ENCODE measurements at places on chromosomes 16 and 17.

- peak overlapping the region; percentile 79 for H3K4me3 ChIP-seq
- H3K4me1 ChIP-seq: peaks cover 41% of the 10 kb centered on the region
- H3K36me3 ChIP-seq: no peaks in the 10 kb centered on the region
Observed at GRCh38 chr17:76272541-76273444, 7.6 kb downstream of the UBALD2 start.

- H3K4me3 ChIP-seq: no peak overlapping the region
- no peak for DNase-seq
- no peaks in the 10 kb centered on the region for H3K4me1 ChIP-seq
Observed at GRCh38 chr17:10429421-10430045, 7.8 kb upstream of the MYH8 start.

DNA sequence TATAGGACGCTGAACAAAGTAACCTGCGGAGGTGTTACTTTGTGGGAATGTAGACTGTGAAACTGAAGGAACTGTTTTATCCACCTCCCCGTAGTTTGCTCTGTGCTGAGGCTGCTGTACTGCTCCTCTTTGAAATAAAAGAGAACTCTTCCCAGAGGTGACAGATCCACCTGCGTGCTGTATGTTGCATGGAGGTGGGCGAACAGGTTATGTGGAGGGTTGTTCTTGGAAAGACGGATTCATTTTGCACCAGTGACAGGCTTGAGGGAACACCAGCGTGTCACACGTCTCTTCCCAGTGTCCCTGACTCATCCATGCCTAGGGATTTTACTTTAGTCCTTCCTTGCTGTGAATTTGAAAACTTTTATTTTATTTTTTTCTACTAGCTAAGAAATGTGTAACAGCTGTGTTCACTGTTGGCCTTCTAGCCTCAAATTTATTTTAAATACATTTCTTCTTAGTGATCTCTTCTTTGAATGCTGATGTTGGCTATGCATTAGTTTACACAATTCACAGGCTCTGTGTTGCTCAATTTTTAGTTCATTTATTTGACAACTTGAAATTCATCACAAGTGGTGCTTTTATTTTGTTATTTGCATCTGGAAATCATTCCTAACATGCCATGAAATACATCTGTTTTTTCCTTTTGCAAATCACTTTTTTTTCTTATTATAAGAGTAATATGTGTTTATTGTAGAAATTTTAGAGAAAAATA, 512.4 kb downstream of the CDH13 start:
- H3K27me3 ChIP-seq: peaks cover 15% of the 10 kb centered on the region
- no peak overlapping the region for H3K4me3 ChIP-seq
- H3K36me3 ChIP-seq: peaks cover 7% of the 10 kb centered on the region
- peaks cover 15% of the 10 kb centered on the region for H3K4me1 ChIP-seq
- no peak for DNase-seq
- no peak overlapping the region for H3K27ac ChIP-seq

DNA sequence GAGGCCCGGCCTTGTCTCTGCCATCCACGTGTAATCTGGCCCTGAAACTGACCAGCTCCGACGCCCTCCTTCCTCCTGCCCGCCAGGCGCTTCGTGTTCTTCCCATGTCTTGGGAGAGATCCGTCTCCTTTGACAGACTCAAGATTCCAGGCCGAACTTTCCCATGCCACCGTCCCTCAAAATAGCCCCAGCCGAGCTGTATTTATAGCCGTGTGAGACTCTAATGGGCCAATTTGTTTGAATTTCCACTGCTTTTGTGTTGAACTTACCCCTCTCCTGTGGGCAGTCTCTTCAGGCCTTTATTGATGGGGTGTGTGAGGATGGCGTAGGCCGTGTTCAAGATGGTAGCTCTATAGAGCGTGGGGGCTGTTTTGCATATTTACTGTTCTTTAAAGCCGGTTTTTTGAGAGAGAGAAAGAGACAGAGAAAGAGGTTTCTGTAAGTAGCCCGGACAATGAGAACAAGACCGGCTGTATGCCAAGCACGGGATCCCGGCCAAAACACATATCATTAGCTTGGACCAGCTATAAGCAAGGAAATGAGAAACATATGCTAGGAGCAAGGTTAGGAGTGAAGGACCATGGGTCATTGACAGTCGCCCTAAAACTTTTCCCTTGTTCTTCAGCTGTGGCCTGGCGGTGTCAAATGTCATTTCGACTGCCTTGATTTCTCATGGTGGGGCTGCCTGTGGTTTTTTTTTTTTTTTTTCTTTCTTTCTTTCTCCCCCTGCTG, 124.5 kb upstream of the ZFHX3 start:
- peaks cover 7% of the 10 kb centered on the region for H3K27me3 ChIP-seq
- DNase-seq: no peak
- H3K4me1 ChIP-seq: peaks cover 3% of the 10 kb centered on the region
- H3K36me3 ChIP-seq: no peaks in the 10 kb centered on the region
- H3K4me3 ChIP-seq: no peak overlapping the region

DNA sequence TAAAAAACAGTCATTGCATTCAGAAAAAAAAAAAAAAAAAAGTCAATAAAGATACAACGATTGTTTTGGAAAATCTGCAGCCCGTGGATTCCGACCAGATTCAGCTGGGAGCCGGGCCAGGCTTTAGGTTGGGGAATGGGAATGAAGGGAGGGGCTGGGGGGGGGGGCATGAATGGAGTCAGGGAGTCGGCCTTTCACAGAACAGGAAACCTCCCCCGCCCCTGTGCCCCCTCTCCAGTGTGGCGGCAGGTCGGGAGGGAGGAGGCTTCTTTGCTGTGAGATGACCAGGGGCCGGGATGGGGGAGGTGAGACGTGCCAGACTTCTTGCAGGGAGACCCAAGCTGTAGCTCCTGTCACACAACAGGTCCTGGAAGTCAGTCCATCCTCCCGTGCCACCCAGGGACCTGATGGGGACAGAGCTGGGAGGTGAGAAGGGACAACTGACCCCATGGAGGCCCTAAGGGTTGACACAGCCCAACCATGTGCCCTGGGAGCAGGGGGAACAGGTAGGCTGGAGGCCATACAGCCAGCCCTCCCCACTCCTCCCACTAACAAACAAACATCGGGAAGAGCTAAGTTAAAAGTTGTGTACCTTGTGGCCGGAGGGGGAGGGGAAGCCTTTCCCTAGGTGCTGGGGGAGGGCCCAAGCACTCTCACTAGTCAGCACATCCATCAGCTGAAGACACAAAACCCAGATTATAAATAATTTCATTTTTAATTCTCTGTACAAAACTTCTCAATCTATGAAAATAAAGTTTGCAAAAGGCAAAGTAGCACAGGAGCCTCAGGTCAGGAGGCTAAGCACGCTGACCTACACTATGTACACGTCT, 25.2 kb downstream of the SREBF1 start:
- peaks cover 15% of the 10 kb centered on the region for H3K4me1 ChIP-seq
- H3K4me3 ChIP-seq: no peak overlapping the region
- peaks cover 3% of the 10 kb centered on the region for H3K27me3 ChIP-seq
- DNase-seq: no peak
- no peaks in the 10 kb centered on the region for H3K36me3 ChIP-seq

- H3K4me3 ChIP-seq: no peak overlapping the region
- no peak for DNase-seq
- H3K36me3 ChIP-seq: no peaks in the 10 kb centered on the region
- H3K27me3 ChIP-seq: no peaks in the 10 kb centered on the region
- H3K27ac ChIP-seq: no peak overlapping the region
Observed at GRCh38 chr16:5200123-5200522, 102.5 kb upstream of the EEF2KMT start.

DNA sequence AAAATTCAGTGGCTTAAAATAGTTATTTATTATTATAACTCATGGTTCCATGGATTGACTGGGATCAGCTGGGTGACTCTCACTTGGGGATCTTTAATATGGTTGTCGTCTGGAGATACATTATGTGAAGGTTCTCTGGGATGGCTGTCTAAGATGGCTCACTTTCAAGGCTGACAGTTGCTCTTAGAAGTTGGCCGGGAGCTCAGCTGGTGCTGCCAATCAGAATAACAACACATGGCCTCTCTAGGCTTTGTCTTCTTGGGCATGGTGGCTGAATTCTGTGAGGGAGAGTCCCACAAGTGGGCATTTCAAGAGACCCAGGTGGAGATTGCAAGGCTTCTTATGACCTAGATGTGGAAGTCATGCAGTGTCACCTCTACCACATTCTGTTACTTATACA, 269.7 kb downstream of the CA10 start:
- no peak overlapping the region for H3K27ac ChIP-seq
- H3K36me3 ChIP-seq: no peaks in the 10 kb centered on the region
- no peaks in the 10 kb centered on the region for H3K4me1 ChIP-seq
- peaks cover 3% of the 10 kb centered on the region for H3K27me3 ChIP-seq
- H3K4me3 ChIP-seq: no peak overlapping the region
- no peak for DNase-seq

DNA sequence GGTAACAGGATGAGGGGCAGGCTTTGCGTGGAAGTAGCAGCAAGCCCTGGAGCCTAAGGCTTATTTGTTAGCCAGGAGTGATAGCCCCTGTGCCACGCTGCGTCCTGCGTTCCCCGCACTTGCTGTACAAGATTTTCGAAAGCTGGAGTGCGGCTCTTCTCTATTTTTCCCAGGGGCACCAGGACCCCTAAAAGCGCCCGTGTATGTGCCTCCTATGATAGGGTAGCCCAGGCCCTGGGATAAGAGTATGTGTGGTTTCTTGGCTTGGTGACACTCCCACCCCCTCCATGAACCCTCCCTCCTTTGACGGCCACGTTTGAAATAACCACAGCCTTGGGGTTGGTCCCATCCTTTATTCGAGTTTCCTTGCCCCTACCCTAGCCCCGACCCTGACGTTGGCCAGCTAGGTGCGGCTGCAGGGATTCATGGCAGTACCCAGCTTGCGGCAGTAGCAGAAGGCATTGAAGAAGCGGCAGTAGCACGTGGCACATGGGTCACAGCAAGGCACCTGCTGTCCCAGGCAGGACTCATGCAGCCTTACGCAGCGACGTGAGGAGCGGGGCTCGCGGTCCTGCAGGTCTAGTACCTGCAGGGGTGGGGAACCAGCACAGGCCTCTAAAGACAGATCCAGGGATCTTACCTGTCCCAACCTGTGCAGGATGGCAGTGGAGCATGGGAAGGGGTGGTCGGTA, 968 bp downstream of the AGRP start:
- peak overlapping the region; percentile 96 for H3K27ac ChIP-seq
- peak overlapping the region; percentile 99 for H3K4me3 ChIP-seq
- H3K36me3 ChIP-seq: no peaks in the 10 kb centered on the region
- DNase-seq: no peak
- H3K27me3 ChIP-seq: peaks cover 19% of the 10 kb centered on the region

- H3K4me3 ChIP-seq: no peak overlapping the region
- no peak for DNase-seq
- no peaks in the 10 kb centered on the region for H3K4me1 ChIP-seq
- no peaks in the 10 kb centered on the region for H3K36me3 ChIP-seq
Observed at GRCh38 chr17:70564006-70564620, 394.8 kb downstream of the KCNJ2 start.

DNA sequence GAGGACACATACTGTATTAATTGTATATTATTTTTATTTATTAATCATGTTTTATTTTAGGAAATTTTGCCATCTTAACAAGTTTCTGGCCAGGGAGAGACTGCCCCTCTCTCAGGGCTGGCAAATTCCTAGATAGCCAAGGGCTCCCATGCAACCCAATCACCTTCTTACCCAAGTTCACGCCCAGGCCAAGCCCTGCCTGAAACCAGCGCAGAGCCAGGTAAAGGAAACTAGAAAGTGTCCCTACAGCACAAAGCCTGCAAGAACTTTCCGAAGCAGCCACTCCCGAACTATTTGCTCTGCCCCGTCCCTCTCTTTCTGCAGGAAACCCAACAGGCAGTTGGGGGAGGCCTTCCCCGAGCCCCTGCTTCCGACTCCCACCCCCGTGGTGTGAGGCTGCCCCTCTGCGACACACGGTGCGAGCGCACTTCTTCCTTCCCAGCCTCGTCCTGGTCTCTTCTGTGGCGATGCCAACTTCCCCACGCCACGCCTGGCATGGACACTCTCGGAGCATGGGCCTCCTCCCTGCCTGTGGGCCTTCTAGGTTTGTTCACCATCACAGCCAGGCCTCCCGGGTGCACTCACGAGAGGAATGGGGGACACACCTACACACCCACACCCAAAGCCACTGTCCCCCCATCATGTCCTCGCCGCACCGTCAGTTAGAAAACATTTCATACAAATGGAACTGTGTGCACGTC, 100.4 kb downstream of the ZNF778 start:
- peaks cover 42% of the 10 kb centered on the region for H3K27me3 ChIP-seq
- H3K4me1 ChIP-seq: peaks cover 95% of the 10 kb centered on the region
- no peak for DNase-seq

DNA sequence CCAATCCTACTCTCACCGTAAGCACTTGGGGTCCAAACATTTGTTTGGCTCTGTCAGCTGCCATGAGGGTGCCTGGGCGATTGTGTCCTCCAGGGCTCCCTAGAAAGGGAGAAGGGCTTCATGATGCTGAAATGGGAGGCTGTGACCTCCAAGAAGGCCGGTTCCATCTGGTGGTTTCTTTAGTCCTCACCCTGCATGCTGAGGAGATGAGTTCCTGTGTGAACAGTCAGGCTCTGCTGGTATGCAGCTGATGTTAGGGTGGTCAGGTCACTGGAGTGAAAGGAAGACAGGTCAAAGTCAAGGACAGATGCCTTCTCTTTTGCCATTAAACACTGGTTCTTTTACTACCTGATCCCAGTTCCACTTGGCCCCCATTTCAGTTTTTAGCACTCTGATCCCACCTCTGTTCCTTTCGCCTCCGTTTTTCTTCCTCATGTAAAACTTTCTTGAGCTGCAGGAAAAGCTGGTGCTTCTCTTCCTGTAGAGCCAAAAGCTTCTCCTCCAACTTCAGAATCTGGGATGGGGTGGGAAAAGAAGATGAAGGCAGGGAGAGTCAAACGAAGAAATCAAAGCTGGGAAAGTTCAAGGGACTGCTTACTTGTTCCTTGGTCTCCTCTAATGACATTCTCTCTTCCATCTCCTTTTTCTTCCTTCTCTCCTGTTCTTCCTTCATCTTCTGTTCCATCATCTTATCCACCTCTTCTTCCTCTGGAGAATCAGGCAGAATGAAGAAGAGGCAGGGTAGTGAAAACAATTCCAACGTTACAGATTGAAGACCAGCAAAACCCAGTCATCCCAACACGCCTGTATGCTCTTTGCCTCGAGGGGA, 1.1 kb downstream of the GPS2 start:
- peaks cover 67% of the 10 kb centered on the region for H3K4me1 ChIP-seq
- H3K27ac ChIP-seq: peak overlapping the region; percentile 91
- no peak for DNase-seq
- peaks cover 18% of the 10 kb centered on the region for H3K36me3 ChIP-seq
- H3K27me3 ChIP-seq: peaks cover 21% of the 10 kb centered on the region

DNA sequence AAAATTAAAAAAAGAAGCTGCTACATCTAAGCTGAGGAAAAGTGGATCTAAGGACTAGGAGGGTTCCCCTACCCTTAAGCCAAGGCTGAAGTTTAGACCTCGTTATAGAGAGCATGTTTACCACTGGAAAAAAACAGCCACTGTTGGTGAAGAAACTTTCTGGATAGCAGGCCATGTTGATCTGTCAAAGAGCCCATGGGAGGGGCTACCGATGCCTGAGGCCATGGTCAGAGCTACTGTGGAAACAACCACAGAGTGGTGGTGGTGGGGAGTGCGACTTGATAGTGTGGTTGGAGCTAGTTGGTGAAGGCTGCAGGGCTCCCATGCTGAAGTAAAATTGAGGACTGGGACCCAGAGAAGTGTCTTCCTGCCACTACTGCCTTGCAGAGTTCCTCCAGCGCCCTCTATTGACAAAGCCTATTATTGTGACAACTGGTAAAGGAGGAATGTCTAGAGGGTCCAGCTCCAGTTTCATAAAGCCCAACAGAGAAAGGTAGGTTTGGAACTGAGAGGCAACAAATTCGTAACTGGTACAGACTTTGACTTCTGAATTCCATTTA, 12.7 kb upstream of the FAM20A start:
- no peaks in the 10 kb centered on the region for H3K4me1 ChIP-seq
- H3K36me3 ChIP-seq: peaks cover 4% of the 10 kb centered on the region
- DNase-seq: peak; percentile 38
- no peak overlapping the region for H3K4me3 ChIP-seq
- H3K27ac ChIP-seq: no peak overlapping the region

- no peak overlapping the region for H3K4me3 ChIP-seq
- peaks cover 10% of the 10 kb centered on the region for H3K36me3 ChIP-seq
- H3K27ac ChIP-seq: no peak overlapping the region
- H3K4me1 ChIP-seq: peaks cover 3% of the 10 kb centered on the region
Observed at GRCh38 chr16:69793526-69793925, 31.4 kb downstream of the WWP2 start.
